ENCODE measurements at places on chromosomes 13 and 19.

DNA sequence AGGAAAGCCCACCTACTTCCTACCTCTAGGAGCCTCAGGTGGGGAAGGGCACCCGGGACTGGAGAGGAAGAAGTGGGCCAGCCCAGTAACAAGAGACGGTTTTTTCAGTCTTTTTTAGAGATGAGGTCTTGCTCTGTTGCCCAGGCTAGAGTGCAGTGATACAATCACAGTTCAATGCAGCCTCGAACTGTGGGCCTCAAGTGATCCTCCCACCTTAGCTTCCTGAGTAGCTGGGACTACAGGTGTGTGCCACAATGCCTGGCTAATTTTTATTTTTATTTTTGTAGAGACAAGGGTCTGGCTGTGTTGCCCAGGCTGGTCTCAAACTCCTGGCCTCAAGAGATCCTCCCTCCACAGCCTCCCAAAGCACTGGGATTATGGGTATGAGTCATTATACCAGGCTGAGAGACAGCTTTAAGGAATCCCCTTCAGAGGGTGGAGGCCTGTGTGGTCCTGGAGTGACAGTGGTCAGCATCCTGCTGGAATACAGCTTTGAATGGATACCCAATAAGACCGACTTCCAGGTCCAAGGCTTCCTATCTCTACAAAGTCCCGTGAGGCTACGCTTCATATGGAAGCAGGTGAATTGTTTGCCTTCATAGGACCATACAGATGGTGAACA, 63.0 kb downstream of the SLC15A1 start:
- DNase-seq, result no peak

DNA sequence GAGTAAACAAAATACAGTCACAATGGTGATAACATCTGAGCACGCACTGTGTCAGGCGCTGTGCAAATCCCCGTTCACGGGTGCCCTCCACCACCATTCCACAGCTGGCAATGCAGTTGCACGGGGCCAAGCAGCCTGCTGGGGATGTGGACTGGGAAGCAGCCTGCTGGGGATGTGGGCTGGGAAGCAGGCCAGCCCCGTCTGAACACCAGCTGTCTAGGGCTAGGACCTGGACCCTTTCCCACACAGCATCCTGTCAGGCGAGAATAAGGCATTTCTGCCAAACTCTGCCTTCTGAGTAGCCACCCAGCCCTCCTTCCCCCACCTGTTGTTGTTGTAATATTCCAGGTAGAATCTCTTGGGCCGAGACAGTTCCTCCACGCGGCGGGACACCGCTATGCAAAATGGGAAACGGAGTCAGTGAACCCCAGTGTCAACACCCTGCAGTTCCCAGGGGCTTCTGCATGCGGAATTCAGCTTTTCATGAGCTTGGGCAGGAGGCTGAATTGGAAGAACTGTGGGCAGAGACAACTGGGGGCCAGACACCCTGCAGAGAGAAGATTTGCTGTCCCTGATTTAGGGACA, 27.8 kb upstream of the MIER2 start:
- DNase-seq, result peak; percentile 39

GRCh38 chr13:113017506-113018215, 48.6 kb downstream of the MCF2L start:
- no peak for DNase-seq

DNA sequence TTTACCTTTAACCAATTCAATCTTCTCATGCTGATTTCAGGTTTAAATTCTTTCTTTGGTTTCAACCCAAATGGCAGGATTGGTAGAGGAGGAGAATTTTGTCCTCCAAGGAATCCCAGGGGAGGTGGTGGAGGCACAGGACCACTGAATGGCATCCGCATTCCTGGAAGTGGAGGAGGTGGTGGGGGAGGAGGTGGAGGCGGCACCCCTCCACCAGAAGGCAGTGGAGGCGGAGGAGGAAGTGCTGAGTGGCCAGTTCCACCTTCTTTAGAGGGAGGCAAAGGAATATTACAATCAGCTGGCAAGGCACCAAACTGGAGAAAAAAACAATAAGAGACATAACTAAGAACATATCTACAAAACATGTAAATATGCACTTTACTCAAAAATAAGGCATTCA, 192.9 kb downstream of the DIAPH3 start:
- DNase-seq, result no peak

GRCh38 chr13:105340061-105340606, 1195.3 kb downstream of the EFNB2 start:
- no peak for DNase-seq
